H54 (cell line): ENCODE measurements at places on chromosomes 1 and 21.

DNA sequence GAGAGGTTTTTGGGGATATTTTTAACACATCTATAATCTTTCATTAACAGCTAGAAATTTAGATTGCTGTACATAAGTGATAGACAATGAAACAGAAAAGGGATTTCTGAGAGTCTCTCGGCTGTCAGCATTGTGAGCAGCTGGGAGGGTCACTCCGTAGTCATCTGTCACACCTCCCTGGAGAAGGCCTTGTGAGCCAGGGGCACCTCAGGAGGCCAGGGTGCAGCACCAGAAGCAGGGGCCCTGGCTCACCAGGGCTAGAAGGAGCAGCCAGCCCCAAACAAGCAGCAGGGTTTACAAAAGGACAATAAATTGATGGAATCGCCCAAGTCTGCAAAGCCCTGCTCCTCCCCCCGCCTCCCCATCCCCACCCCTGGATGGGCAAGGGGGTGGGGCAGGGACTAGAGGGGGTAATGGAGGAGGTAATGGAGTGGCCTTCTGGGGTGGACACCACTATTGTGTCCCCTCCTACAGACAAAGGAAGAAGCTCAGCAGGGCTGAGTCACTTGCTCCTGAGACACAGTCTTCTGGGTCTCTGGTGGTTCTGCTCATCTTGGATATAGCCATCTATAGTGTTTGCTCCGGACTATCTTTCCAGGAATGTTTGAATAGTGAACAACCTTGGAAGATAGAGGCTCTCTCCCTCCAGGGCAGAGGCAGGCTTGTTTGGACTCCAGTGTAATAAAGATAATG is 263.4 kb downstream of the NPHP4 start:
- no peak for DNase-seq

GRCh38 chr1:199669916-199670315 is 357.6 kb upstream of the NR5A2 start:
- no peak for DNase-seq

GRCh38 chr1:235942979-235943575 is 76.4 kb upstream of the LYST start:
- DNase-seq = no peak

GRCh38 chr1:222224156-222224555 is 323.7 kb downstream of the HHIPL2 start:
- no peak for DNase-seq

DNA sequence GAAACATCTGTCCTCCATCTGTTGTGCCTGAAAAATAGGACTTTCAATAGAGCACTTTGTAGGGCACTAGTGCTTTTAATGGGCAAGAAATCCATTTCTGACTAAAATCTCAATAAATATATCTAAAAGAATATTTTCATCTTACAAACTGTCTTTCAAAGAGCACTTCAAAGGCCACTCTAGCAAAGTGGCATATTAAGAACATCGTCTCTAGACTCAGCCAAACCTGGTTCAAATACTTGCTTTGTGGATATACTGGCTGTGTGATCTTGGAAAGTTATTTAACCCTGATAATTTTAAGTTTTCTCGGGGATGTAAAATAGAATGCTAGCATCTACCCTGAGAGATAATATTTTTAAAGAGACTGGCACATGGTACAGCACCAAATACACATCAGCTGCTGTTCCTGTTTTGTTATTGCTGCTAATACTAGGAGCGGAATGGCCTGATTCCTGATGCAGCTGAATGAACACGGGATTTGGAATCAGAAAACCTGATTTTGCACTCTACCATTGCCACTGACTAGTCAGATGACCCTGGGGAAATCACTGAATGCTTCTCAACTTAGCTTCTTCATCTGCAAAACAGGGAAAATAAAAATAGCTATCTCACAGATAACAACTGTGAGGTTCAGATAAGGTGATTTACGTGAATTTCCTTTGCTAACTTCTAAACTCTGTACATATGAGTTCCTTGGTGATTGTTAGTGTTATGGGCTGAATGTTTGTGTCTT is 25.2 kb upstream of the LRRC8C start:
- DNase-seq = no peak

GRCh38 chr1:192933744-192934143 is 124.9 kb downstream of the RGS2 start:
- DNase-seq = no peak
